Uterine smooth muscle cell (primary cell): ENCODE measurements at places on chromosomes 7 and 10. TPM values are rescaled to one million over a fixed set of nuclear protein-coding genes. Genes with fewer than 3 reads are reported as not detected.

Gene ZNF467
- 0.22 and 0.62 TPM in 2 replicates for total RNA-seq

Gene SPDYE16
- 0.12 TPM in 1 of 2 replicates, not detected in the other for total RNA-seq

Gene PNLIPRP2
- not detected in 2 replicates for total RNA-seq

Gene TRPV5
- total RNA-seq = not detected in 2 replicates

Gene PDLIM1
- 1.2 and 4.8 TPM in 2 replicates for total RNA-seq

Gene ACTR3C
- 1.00 and 1.5 TPM in 2 replicates for total RNA-seq

Gene SPDYE6
- 0.25 TPM in 1 of 2 replicates, not detected in the other for total RNA-seq

Gene HMX2
- not detected in 2 replicates for total RNA-seq

Gene FAM25C
- total RNA-seq = not detected in 2 replicates

Gene GRM3
- total RNA-seq = not detected in 2 replicates

Gene PTEN
- 127 and 198 TPM in 2 replicates for total RNA-seq

Gene DYNC1I1
- total RNA-seq = 0.62 and 2.1 TPM in 2 replicates

Gene GIMAP7
- total RNA-seq = 0.11 TPM in 1 of 2 replicates, not detected in the other

Gene CYP2C19
- not detected in 2 replicates for total RNA-seq

Gene TUBB8
- total RNA-seq = not detected in 2 replicates

Gene AKR1C1
- 72.2 and 86.1 TPM in 2 replicates for total RNA-seq

Gene FKBP6
- under 0.01 TPM in 1 of 2 replicates, not detected in the other for total RNA-seq

Gene TMEM130
- 0.11 and 0.25 TPM in 2 replicates for total RNA-seq

Gene C10orf143
- total RNA-seq = 0.44 and 0.75 TPM in 2 replicates

Gene NRAP
- total RNA-seq = not detected in 2 replicates

Gene ANXA8L1
- 0.22 TPM in 1 of 2 replicates, not detected in the other for total RNA-seq

Gene PLEKHS1
- not detected in 2 replicates for total RNA-seq
